ENCODE measurements at places on chromosomes 6 and 20.
A peak's percentile ranks its signal among the peaks of the same experiment; 100 is the strongest.

- DNase-seq, result no peak
These were observed 205.9 kb downstream of the HACE1 start for GRCh38 chr6:104653781-104654180.

- DNase-seq, result no peak
These were observed 124.0 kb downstream of the OGFRL1 start for GRCh38 chr6:71412559-71413140.

- DNase-seq, result peak; percentile 3
These were observed 255.7 kb upstream of the SUPT3H start for GRCh38 chr6:45633272-45633908.

- no peak for DNase-seq
These were observed 130.0 kb downstream of the FOXC1 start for GRCh38 chr6:1739680-1740079.

DNA sequence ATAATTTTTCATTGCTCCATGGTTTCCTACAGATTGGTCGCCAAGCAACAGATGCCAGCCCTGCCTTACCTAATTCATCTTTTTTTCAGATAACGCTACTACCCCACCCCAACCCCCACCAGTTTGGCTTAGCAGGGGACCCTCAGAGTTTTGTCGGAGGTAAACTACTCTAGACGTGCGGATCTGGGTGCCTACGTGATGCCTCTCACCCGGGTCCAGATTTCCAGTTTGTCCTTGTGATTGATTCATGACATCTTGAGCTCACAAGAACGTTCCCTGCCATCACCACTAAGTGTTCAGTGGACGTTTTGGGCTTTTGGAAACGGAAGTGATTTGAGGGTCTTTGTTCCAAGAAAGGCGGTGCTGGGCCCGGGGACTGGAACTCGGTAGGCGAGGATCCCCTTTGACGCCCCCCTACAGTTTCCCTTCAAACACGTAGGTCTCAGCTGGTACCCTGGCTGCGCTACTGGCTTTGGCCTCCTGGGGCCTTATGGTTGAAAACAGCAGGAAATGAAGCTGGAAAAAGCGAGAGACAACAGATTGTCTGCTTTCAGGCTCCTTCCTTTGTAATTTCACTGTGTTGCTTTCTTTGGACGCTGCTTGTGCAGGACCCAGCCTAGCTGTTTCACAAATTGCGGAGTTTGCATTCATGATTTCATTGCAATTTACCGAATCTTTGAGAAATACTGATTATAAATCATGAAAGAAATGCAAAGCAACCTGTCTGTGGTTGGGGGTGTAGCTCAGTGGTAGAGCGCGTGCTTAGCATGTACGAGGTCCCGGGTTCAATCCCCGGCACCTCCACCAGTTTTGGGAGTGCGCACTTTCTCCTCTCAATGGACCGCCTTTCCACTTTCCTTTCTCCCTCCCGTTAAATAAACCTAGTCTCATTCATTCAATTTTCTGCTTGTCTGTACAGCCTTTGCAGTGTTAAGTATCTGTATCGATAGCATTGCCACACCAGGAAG lies 81.0 kb downstream of the GPX5 start:
- DNase-seq, result no peak

GRCh38 chr6:93182938-93183479 lies 236.3 kb downstream of the EPHA7 start:
- no peak for DNase-seq

- DNase-seq, result no peak
These were observed 32.7 kb downstream of the CD109 start for GRCh38 chr6:73728548-73729205.

- peak; percentile 3 for DNase-seq
These were observed 109.1 kb downstream of the SASH1 start for GRCh38 chr6:148451690-148452089.

GRCh38 chr6:43547222-43547621 lies 28.6 kb downstream of the XPO5 start:
- DNase-seq, result no peak

DNA sequence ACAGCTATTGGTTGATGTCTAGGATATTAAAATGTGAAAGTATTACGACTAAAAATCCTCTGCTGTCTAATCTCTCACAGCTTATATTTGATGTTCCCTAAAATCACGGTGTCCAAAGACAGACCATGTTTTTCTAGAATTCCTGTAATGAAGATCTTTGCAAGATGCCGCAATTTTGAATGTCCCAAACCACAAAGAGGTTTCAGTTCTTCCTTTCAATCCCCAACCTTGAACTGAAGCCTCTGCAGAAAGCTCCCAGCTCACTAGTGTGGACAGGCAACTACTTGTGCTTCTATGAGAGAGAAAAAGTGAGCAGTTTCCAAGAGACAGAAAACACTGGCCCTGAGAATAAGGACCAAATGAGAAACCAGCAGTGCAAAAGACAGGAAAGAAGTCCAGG lies 370.1 kb downstream of the FOXA2 start:
- DNase-seq, result no peak

- no peak for DNase-seq
These were observed 12.8 kb downstream of the RBCK1 start for GRCh38 chr20:420721-421574.

DNA sequence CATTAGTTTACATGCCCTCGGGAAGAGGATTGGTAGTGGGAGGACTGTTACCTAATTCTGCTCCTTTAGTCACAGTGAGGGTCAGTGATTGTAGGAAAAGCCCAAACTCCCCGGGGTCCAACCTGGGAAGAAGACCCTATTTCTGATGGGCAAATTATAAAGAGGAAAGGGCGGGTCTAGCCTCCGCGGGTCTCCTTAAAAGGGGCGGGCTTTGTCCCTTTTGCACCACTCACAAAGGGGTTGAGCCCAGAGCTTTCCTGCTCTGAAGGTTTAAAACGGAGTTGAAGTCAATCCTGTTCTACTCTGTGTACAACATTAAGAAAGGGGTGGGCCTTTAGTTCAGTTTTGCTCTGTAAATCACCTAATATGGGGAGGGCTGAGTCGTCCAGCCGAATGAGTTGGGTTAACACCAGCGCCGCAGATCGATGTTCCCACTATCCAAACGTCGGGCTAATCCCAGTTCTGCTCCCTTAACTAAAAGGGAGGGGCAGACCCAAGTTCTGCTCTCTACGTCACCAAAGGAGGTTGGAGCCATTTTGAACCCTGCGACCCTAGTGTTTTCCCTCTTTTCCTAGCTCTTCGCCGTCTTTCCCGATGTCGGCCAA lies 920 bp upstream of the RNF5 start:
- DNase-seq, result peak; percentile 58

DNA sequence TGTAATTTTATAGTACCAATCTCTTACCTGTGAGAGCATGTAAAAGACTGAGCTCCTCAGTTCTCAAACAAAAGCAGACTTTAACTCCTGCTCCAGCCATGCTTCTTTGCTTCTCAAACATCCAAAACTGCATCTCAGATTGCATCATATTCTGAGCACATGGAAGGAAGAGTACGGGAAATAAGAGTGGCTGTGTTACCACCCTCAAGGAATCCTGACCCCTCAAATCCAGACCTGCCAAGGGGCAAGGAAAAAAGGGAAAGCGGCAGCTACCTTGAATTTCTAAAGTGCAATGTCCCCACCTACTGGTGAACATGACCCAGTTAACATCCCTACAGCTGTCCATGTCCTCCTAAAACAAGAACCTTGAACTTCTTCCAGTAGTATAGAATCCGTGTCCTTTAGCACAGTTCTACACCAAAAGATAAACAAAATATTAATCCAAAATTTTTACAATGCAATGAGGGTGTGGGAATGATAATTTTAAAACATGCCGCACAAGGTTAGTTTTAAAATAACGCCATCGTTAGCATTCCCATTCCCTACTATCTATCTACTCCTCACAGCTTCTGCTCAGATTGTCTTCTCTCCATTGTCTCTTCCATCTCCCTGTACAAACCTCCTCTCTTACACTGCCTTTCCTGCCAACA lies 34.1 kb upstream of the HLA-DQB1 start:
- DNase-seq, result peak; percentile 52

DNA sequence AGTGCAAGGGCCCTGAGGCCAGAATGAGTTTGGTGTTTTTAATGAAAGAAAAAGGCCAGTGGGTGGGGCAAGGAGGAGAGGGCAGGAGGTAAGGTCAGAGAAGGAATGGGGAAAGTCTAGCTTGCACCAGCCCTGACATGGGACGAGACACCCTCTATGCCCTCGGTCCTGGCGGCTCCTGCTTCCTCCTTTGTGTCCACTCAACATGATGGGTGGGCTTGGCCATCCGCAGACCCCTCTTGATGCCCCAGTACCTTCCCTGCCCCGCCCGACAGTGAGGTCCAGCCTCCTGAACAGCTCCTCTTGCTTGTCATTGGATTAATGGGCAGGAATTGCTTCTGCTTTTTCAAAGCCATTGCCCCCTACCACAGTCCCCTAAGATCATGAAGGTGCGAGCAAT lies 33.6 kb upstream of the ANGPT4 start:
- DNase-seq, result no peak

GRCh38 chr20:36275441-36276189 lies 30.5 kb upstream of the DLGAP4 start:
- DNase-seq, result no peak

GRCh38 chr20:60584221-60584620 lies 626.0 kb downstream of the CDH26 start:
- no peak for DNase-seq

DNA sequence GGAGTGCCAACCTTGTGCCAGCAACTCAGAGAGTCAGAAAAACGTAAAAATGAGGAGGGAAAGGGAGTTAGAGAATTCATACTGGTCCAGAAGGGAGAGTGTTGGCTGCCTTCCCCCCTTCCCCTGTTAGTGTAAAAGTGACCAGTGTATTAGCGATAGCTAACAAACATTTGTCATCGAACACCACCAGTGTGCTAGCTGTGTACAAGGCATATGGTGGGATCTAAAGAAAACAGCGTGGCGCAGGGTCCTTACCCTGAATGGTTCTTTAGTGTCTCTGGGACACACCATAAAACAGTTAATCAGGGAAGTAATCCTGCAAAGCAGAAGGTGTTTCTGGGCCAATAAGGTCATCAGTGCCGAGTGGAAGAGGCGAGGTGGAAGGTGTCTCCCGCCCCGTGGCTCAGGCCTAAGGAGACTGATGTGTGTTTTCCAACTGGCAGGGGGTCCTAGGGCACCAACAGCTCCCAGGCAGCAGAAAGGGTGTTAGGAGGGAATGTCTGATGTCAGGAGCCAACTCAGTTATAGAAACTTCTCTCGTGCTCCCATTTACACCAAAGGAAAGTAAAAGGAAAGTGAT lies 91.9 kb downstream of the TCP11 start:
- no peak for DNase-seq

GRCh38 chr6:4937414-4937813 lies 66.4 kb downstream of the RPP40 start:
- no peak for DNase-seq

- DNase-seq, result no peak
These were observed 610 bp downstream of the CASP8AP2 start for GRCh38 chr6:89830170-89830809.

DNA sequence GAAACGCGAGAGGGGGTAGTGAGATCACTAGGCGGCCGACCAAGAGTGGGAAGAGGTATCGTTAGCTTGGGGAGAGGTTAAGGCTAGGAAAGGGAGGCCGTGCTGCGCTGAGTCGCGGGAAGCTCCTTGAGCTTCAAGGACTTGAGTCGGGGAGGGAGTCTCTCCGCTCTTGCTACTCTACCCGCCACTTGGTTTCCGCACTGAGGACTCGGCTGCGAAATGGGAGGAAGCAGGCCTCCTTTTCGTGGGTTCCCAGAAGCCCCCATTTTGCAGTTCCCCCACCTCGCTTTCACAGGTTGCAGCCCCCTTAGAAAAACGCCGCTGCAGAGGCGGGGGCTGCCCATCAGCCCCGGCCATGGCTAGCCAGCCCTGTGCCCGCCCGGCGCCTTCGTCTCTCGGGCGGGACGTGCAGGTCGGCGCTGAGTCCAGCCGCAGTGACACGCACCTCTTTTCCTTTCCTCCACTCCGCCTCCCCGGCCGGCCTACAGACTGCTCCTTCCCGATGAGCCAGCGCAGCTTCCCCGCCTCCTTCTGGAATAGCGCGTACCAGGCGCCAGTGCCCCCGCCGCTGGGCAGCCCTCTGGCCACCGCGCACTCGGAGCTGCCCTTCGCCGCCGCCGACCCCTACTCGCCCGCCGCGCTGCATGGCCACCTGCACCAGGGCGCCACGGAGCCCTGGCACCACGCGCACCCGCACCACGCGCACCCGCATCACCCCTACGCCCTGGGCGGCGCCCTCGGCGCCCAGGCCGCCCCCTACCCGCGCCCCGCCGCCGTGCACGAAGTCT lies 4.9 kb downstream of the VGLL2 start:
- no peak for DNase-seq

DNA sequence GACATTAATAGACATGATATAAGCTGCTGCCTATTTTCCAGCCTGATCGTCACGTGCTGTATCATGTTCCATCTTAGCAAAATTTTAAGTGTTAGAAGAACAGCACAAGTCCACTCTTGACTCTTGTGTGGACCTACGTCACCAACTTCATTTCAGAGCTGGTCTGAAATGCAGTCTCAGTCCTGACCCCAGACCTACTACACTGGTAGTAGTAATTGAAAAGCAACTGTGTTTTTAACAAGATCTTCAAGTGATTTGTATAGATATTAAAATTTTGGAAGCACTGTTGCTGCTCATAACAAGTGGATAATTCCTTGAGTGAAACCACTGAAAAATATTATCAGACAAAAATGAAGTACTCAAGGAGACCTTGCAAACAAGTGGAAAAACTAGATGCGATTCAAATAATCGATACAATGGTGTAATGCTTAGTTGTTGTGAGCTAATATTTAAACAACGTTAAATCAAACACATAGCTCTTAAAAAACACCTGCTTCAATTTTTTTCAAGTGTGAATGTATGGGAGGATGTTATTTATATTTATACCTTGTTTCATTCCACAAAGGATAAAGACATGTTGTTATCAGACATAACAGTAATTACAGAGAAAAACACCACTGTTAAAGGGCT lies 110.9 kb upstream of the JAG1 start:
- no peak for DNase-seq

- no peak for DNase-seq
These were observed 298.5 kb upstream of the SLC35B3 start for GRCh38 chr6:8733879-8734278.

GRCh38 chr6:116528133-116528532 lies 16.7 kb downstream of the CALHM5 start:
- no peak for DNase-seq
